ENCODE measurements at places on chromosomes 16 and 17.

GRCh38 chr16:57592591-57593003, 35.8 kb upstream of the ADGRG1 start:
- no peak for DNase-seq

DNA sequence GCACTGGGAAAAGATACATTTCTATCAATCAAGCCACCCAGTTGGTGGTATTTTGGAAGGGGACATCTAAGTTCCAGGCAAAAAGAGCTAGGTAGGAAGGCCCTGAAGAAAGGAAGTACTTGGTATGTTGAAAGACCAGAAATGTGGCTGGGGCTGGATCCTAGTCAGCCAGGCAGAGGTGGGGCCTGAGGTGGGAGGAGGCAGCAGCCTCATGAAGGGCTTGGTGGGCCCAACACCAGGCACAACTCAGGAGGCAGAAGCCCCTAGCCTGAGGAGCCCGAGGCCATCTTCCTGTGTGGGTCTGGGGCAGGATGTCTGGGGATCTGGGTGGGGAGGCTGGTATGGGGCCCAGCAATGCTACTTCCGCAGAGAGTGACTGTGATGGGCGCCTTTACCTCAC, 105.9 kb downstream of the SALL1 start:
- no peak for DNase-seq

GRCh38 chr16:57430955-57431354, 16.2 kb downstream of the CIAPIN1 start:
- DNase-seq, result no peak

DNA sequence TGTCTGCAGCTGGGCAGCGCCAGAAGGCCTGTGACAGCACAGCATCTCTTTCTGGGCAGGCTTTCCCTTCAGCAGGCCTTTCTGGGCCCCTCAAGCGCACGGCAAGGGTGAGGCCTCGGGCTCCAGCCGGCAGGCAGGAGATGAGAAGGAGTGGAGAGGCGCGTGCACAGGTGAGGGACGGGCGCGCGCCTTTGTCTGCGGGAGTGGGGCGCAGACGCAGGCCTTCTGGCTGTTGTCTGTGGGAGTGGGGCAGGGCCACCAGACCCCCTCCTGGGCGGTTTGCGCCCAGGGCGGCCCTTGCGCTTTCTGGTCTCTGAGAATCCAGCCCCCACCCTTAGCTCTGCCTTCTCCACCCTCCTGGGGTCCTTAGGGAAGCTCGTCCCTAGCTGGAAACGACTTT, 6.5 kb downstream of the ZNF205 start:
- no peak for DNase-seq

GRCh38 chr17:79356839-79357447, 253.9 kb downstream of the RBFOX3 start:
- DNase-seq, result no peak

DNA sequence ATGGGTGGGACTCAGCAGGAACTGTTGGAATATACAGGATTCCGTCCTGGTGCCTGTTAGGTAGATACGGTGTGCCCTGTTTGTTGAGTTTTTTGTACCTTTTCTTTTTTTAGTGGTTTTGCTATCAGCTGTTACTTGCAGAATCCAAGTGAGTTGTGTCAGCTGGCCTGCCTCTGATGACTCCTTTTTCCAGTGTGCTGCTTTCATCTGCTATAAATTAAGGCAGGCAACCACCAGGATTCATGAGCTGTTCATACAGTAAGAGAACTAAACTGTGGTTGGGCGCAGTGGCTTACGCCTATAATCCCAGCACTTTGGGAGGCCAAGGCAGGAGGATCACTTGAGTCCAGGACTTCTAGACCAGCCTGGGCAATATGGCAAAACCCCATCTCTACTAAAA, 79.9 kb downstream of the WNT3 start:
- no peak for DNase-seq

GRCh38 chr16:29820271-29820701, at the start of gene MVP:
MVP (plus strand) TSS chr16:29820462; CDS start chr16:29830550, 10,088 bp downstream.
- DNase-seq, result no peak

DNA sequence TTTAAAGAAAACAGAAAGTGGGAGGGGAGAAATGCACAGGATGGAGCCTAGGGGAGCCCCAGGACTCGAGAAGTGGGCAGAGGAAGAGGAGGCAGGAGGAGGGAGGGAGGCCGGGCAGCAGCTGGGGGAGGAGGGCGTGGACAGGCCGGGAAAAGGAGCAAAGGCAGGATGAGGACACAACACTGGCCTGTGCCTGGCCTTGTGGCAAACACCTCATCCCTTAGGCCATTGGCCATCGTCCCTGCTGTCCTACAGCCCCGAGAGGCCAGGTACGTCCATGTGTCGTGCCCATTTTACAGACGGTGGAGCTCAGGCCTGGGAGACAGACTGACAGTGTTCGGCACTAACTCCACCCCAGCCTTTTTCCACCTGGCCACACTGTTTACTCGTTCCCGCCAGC, 15.9 kb downstream of the JPH3 start:
- no peak for DNase-seq

DNA sequence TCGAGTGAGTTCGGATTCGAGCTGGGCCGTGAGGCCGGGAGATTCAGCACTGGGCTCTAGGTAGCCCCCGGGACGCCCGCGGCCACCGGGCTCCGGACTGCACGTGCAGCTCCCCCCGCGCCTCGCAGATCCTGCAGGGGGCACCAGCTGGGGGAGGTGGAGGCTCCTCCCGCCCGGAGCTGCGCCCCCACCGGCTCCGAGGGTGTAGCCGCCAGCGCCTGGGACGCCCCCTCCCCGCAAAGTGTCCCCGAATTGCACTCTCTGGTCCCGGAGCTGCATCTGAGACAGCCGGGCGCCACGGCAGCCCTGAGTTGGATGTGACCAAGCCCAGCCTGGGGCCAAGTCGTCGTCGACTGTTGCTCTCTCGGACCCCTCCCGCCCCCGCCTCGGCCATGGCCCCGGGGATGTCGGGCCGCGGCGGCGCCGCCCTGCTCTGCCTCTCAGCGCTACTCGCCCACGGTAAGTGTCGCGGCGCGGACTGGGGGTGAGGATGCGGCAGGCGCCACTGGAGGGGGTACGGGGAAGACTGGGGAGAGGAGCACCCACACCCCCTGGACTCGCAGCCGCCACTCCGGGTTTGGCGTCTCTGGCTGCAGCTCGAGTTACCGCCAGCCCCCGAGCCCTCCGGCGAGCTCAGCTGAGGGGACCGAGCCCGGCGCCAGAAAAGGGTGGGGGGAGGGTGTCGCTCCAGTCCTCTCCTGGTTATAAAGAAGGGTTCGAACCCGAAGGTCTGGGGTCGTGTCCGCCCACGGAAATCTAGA, 1.5 kb downstream of the TMEM132E start:
- no peak for DNase-seq

DNA sequence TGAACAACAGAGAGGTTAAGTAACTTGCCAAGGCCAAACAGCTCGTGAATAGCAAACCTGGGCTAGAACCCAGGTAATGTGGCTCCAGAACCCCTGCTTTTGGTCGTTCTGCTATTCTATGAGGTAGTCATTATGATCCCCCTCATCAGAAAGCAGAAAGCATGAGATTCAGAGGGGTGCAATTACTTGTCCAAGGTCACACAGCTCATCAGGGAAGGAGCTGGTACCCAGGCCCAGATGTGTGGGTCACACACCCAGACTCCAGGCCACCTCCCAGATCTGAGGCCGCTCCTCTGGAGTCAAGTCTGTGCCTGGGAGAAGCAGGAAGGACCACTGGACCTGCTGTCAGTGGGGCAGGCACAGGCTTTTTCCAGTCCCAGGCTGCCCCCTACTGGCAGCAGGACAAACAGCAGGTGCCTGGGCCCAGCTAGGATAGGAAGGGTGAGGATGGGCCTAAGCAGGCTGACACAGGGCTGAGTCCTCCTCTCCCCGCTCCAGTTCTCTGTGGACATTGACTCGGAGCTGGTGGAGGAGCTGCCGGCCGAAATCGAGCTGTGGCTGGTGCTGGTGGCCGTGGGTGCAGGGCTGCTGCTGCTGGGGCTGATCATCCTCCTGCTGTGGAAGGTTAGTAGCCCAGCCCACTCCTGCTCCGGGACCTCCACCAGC, 7.8 kb upstream of the PDK2 start:
- DNase-seq, result peak; percentile 27

All from NCI-H2107 (cell line).